ENCODE measurements at places on chromosomes 3 and 15. TPM values are rescaled to one million over a fixed set of nuclear protein-coding genes. Genes with fewer than 3 reads are reported as not detected.

The RARRES1 gene
- 3.4 TPM for total RNA-seq

The ACTRT3 gene
- 1.7 TPM for total RNA-seq

The CCDC80 gene
- 13.0 TPM for total RNA-seq

The GPR171 gene
- total RNA-seq: not detected

The ZNF860 gene
- 1.3 TPM for total RNA-seq

The OIP5 gene
- 3.3 TPM for total RNA-seq

The TMEM212 gene
- not detected for total RNA-seq

The ZNF445 gene
- 7.0 TPM for total RNA-seq

The ULK3 gene
- total RNA-seq: 15.9 TPM

The SEMA5B gene
- under 0.01 TPM for total RNA-seq

The GOLGA6A gene
- total RNA-seq: not detected

The ROBO2 gene
- not detected for total RNA-seq

The GALNT15 gene
- total RNA-seq: 29.1 TPM

The FAM81A gene
- under 0.01 TPM for total RNA-seq

The REC114 gene
- not detected for total RNA-seq

The ROBO1 gene
- 0.64 TPM for total RNA-seq

The TRIM71 gene
- under 0.01 TPM for total RNA-seq

Measured in dermis microvascular lymphatic vessel endothelial cell (primary cell).